ENCODE measurements at places on chromosomes 3 and 15.

GRCh38 chr3:9316881-9317361, 45.9 kb upstream of the THUMPD3 start:
- no peak for DNase-seq

DNA sequence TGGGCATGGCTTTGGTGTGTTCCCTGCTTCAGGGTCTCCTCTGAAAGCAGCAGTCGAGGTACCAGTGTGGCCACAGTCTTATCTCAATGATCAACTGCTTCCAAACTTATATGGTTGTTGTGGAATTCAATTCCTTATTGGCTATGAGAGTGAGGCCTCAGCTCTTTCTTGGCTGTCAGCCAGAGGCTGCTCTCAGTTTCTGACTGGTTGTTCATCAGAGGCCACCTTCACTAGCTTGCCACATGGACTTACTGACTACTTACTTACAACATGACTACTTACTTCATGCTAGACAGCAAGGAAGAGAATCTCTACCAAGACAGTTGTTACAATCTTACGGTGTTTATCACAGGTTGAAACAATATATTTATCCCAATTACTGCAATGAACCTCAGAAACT, 789.2 kb downstream of the DIPK2A start:
- DNase-seq = no peak

GRCh38 chr15:69576035-69576526, 123.5 kb downstream of the RPLP1 start:
- no peak for DNase-seq

DNA sequence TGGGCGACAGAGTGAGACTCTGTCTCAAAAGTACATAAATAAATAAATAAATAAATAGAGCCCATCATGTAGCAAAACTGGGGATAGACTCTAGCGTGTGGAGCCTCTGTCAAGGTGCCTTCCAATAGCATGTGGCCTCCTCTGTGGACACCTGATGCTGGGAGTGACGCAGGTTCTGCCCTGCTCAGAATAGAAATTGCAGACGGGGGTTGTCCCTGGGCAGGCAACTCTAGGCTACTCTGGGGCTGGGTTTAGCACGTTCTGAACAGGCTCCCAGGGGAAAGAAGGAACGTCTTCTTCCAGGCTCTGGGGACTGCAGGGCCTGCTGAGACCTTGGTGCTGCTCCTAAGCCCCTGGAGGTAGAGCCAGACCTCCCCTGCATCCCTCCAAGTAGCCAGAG, 65.3 kb downstream of the EPHB3 start:
- no peak for DNase-seq

DNA sequence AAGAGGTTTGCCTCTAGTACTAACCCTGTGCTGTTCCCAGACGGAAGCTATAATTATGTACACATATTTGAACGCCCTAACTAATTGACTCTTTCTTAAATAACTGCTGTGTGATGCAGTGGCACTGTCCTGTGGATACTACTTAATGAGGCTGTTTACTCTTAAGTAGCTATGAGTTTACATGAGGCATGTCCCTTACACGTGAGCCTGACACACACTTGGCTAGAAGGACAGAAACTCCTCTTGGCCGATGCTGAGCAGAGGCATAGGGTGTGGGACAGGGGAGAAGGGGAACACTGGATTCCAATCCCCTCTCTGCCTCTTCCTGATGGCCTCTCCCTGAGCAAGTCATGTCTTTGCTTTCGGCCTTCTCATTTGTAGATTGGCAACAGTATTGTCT, 21.9 kb downstream of the EHD4 start:
- no peak for DNase-seq

GRCh38 chr15:68581725-68582124, 2.9 kb downstream of the CORO2B start:
- no peak for DNase-seq

- DNase-seq = peak; percentile 97
Measured at GRCh38 chr15:95247071-95247984, 1016.0 kb downstream of the MCTP2 start.

DNA sequence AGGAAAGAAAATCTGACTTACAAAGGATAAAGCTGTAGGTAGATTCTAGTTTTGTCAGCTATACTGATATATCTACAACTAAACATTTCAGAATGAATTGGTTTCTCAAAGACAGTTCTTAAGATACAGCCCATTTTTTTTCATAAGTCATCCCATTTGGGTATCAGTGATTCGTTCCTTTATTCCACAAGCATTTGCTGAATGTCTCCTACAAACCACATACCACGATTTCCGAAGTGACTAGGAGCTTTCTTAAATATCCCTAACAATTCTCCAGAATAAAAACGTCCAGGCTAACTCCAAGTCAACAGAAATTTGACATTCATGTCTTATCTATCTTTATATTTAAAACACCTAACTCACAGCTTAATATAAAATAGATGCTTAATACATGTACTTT, 59.8 kb downstream of the TP53BP1 start:
- DNase-seq = no peak

DNA sequence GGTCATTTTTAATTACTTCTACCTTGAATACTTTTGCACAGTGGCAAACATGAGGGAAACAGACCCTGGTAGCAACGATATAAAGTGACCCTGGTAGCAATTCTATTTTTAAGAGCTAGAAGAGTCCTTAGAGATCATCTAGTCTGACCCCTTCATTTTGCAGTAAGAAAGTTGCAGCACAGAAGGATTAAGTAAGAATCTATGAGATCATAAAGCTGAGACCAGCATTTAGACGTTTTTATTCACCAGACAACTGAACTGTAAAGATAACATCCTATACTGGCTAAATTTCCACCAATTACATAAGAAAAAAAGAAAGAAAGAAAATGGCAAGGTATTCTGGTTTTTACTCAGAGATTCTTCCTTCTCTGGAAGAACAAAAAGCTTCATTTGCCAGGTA, 49.9 kb downstream of the LRRFIP2 start:
- DNase-seq = no peak

- DNase-seq = no peak
Measured at GRCh38 chr15:101852356-101852755, 40.4 kb downstream of the OR4F15 start.

- DNase-seq = no peak
Measured at GRCh38 chr15:98195796-98196195, 235.3 kb downstream of the ARRDC4 start.

DNA sequence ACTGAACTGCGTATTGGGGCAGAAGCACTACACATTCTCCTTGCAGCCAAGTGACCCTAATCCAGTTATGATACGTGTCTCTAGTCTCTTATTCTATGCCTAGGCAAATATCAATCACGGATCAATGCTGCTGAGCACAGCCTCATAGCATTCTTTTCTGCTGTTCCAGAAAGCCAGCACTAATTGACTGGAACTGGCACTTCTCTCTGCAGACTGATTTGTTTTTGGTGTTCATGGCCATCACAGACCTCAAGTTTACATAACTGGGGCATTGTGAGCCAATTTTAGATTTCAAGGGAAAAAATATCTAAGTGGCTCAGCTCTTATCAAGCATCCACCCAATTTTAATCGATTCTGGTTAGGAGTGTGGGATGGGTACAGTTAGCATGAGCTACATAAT, 37.9 kb downstream of the GLDN start:
- DNase-seq = no peak

DNA sequence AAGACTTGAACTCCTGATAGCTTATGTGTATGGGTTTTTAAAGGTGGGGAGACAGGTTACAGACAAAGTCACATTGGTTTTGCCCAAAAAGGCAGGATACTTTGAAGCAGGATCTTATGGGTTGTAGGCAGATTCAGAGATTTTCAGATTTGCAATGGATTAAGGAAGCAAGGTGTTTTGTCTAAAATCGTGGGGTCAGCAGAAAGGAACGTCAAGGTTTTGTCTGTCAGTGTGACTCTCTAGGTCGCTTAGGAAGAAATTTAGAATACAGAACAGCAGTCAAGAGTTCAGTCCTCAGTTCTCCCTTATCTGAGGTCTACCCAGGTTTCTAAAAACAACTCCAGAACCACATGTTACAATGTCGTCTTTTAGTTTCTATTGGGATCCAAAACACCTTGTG, 361.0 kb downstream of the SQOR start:
- DNase-seq = no peak

DNA sequence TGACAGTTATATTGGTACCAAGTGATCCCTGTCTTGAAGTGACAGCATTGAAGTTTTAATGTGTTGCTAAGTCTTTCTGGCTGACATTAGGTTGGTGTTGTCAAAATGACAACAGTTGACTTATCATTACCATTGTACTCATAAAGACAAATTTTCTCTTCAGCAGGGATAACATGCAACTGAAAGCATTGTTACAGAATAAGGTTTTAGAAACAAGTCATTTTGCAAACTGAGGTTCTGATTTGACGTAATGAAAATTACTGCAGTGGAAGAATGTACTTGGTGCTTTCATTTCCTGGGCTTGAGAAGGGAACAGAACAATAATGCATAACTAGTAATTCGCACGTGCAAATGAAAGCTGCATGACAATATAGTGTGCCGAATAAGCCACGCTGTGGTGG, 75.1 kb downstream of the MOBP start:
- no peak for DNase-seq

DNA sequence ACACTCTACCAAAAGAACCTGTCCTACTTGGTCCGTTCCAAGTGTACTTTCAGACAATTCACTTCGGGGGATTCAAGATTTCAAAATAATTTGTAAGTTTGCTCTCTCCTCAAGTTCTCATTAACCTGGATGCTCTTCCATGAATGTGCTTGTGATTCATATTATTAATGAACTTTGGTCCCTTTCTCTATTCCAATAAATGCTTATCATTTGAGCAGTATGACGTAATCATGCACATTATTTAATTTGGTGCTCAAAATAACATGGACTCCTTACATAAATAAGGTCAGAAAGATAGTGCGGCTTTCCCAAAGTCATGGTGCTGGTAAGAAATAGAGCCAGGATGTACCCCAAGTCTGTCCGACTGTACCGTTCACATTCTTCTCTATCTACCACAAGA, 323.2 kb upstream of the SLCO3A1 start:
- DNase-seq = no peak

GRCh38 chr3:120017692-120018091, 76.6 kb downstream of the GSK3B start:
- no peak for DNase-seq

- no peak for DNase-seq
Measured at GRCh38 chr3:73582535-73582934, 42.2 kb downstream of the PDZRN3 start.

DNA sequence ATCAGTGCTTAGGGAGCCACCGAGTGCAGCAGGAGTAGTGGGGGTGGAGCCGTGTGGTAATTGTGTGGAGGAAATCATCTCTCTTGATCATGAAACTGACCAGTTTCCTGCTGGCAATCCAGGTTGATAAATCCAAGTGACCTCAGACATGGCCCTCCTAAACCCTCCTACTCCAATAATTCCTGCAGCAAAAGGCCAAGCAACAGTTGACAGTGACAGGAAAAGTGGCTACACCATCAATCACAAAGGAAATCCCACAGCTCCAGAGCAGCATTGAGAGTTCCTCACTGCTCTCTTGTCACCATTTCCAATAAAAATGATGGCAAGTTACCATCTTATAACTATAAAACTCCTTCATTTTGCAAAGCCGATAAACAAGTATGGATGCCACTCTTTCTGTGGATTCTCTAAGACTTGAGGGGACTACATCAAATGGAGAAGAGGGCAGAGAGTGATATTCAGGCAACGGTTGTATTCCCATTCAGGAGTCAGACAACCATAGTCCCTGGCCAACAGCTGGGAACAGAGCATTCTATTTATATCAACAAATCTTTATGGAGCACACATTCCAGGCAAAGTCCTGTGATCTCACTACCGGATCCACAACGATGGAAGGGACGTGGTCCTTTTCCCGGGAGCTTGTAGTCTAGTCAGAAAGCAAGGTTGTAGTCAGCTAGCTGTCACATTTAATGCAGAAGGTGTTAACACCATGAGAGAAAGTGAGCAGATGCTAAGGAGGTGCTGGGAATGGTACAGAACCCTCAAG, 312.5 kb upstream of the CTNNB1 start:
- no peak for DNase-seq

GRCh38 chr3:189508784-189509501, 122.2 kb upstream of the TP63 start:
- no peak for DNase-seq

DNA sequence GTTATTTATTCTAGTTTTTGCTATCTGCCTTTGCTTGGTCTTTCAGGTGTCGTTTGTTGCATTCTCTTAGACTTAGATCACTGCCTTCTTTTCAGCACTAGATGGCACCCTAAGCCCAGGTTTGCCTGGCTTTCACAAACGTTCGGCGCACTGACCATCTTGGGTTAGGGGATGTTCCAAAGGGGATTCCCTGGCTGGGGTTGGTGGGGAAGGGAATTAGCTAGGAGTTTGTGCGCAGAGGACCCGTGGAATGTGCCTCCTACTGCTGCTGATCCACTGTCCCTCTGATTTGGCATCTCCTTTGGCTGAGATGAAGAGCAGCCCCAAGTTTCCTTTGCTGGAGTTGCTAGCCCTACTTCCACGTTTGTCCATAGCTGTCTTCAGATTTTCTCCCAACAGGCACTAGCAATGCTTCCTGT, 33.9 kb downstream of the PFN2 start:
- DNase-seq = no peak

- DNase-seq = no peak
Measured at GRCh38 chr15:43487271-43487895, 5.6 kb downstream of the TP53BP1 start.

DNA sequence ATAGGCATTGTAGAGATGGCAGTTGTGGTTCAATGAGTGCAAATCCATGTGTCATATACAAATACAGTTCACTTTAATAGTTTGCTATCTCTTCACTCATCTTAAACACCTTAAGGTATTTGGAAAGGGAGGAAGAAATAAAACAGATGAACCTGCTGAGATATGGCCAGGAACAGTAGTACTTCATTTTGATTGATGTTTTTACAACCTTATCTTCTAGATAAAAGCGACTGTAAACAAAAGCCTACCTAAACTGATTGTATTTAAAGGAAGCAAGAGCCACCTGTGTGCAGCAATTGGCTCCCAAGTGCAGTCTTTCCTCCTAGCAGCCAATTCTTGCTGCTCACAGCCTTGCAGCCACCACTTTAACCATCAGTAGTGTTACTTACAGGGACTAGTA, 217.7 kb downstream of the CDIN1 start:
- DNase-seq = no peak

DNA sequence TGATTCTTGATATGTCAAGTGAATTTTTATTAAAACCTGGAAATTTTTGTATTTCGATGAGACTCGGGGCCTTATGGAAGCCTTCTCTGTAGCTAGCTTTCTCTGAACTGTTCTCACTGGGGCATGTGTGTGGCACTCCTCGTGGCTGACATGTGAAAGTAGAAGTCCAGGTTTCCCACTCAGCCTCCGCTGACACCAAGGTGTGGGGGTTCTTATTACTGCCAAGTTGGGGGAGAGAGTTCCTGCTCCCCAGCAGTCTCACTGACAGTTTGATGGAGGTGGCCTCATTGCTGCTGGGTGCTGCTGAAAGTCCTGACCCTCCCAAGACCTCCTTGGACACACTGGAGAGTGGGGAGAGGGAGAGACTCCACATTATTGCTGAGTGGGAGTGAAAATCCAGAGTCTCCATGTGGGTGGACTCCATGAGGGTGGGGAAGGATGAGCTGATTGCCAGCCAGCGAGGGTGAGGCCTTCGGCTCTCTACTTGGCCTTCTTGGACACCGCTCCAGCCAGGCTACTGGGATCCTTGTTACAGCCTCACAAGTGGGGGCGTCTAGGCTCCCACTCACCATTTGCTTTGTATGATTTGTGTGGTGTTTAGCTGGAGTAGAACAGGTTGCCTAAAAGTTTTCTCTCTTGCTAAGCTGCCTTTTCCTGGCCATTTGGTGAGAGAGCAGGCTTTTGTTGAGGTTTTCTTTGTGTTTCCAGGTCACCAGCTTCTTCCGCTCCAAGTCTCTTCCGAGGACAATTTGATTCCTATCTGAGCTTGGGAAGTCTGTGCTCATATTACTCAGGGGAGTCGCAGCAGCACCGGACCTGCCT, 64.1 kb downstream of the LSM3 start:
- DNase-seq = no peak

GRCh38 chr3:63343674-63344073, 65.6 kb downstream of the SYNPR start:
- peak; percentile 90 for DNase-seq

Data from amniotic stem cell (primary cell).